ENCODE measurements at places on chromosomes 1 and 21.

DNA sequence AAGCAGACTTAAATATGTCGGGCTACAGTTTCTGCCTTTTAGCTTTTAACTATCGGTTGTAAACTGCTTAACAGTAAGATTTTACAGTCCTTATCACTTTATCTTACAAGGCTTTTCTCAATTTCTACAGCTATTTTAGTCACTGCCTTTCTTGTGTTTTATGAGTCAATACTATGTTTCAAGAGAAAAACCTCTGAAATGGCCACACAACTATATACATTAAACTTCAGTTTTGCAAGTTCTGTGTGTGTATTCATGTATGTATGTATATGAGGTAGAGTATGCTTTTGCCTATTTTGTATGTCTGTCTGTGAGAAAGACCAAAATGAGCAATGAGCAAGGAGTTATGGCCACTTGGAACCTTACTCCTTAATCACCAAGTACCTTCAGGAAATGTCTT, 169.8 kb downstream of the SYT2 start:
- no peak for DNase-seq

DNA sequence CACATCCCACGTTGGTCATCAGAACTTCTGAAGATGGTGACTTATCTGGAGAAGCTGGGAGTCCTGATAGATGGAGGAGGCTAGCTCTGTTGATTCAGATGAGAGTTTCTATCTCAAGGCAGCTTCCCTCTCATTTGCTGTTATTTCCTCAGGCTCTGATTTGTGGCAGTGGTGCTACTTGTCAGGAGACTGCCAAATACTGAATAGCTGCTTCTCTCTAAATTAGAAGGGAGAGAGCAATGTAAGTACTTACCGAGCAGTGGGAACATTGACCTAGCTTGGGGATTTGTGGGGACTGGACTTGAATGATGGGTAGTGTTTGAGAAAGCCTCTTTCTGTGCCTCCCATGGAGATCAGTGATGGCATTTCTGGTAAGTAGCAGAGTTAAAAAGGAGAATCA, at the start of gene OR10K1:
TSS of gene OR10K1 (plus strand) at position 301 of the 400 bp plus-strand sequence. CDS start 3,728 bp downstream, outside the sequence.
- DNase-seq = no peak

- DNase-seq = no peak
Observed at GRCh38 chr1:215114154-215114933, 31.8 kb downstream of the KCNK2 start.

GRCh38 chr1:65681096-65681495, 111.6 kb upstream of the PDE4B start:
- no peak for DNase-seq

- DNase-seq = no peak
Observed at GRCh38 chr1:198363625-198364151, 176.8 kb downstream of the ATP6V1G3 start.

- peak; percentile 30 for DNase-seq
Observed at GRCh38 chr1:67850151-67850551, 16.9 kb upstream of the GNG12 start.

All from NB4 (cell line).